Activated CD8-positive, alpha-beta T cell treated with anti-CD3 and anti-CD28 coated beads, Interleukin-2, amount 10 ng/mL, durations not matched to agents 7 days and 5 days (primary cell): ENCODE measurements at places on chromosomes 16 and 17. TPM values are rescaled to one million over a fixed set of nuclear protein-coding genes. Genes with fewer than 3 reads are reported as not detected.

DNA sequence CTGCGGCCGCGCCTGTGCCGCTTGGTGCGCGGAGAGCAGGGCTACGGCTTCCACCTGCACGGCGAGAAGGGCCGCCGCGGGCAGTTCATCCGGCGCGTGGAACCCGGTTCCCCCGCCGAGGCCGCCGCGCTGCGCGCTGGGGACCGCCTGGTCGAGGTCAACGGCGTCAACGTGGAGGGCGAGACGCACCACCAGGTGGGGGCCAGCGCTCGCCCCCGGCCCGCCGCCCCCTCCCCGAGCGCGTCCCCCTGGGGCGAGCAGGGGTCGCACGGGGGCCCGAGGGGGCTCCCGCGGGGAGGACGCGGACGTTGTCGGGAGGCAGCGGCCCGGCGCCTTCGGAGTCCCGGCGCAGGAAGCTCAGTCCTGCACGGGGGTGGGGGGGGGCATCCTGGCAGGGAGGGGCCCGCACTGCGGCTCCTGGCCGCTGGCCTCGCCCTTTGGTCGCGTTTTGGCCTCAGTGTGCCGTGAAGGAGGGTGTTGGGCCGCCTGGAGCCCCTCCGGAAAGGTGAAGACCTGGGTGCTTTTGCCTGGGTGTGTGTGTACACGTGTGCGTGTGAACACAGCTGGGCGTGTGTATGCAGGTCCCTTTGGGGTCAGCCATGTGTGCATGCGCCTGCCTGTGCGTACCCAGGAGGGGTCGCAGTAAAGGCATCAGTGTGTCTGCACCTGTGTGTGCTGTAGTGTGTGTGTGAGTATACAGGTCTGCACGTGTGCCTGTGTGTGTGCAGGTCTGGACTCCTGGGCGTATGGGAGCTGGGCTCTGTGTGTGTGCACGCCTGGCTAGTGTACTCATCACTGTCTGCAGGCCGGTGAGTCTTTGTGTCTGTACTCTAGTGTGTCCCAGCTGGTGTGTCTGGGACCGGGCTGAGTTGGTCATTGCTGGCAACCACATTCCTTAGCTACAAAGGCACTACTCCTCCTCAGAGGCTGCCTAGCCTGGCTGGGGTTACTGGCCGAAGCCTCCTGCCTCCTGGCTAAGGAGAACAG lies 615 bp downstream of the NHERF2 start:
- DNase-seq, result no peak

DNA sequence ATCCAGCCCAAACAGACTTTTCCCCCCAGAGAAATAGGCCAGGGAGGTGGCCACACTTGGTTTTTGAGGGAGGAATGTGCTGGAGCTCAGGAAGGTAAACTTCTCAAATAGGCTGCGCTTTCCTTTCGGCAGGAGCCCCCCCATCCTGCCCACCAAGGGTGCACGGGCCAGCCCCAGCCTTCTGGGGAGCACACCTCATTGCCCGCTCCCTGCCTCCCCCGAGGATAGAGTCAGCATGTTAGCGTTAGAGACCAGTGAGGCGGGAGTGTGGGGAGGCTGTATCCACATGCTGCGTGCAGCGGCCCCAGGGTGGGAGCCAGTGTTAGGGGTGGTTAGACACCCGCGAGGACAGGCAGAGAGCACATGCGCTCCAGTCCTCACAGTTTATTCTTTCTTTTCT lies 42.3 kb downstream of the PIPOX start:
- DNase-seq, result no peak

DNA sequence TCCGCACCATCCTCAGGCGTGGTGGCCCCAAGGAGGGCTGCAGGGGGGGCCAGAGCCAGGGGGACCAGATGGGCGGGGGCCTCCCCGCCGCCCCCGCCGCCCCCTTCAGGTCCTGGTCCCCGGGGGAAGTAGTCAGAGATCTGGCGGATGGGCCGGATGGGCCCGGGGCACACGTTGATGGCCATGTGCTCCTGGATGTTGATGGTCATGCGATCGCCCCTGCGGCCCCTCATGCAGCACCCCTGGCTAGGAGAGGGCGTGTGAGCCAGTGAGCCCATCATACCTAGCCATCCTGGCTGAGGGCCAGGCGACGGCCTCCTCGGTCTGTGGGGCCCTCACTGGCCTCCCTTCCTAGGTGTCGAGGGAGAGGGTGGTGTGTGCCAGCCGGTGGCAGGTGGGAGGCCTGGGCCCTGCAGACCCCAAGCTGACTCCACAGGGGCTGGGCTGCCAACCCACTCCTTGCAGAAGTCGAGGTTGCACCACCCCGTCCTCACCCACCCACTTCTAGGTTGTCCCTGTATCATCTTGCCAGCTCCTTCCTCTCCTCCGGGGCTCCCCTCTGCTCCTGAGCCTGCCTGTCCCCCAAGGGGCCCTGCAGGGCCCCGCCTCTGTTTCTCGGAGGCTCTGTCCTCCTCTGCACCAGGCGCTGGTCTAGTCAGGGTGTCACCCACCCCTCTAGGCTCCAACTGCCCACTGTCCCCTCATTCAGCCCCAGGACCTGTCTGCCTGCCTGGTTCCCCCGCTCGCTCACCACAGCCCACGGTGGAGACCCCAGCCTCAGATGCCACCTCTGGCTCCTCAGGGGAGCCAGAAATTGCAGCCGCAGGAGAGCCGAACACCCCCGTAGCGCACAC lies 610 bp downstream of the DOC2A start:
- DNase-seq, result no peak

DNA sequence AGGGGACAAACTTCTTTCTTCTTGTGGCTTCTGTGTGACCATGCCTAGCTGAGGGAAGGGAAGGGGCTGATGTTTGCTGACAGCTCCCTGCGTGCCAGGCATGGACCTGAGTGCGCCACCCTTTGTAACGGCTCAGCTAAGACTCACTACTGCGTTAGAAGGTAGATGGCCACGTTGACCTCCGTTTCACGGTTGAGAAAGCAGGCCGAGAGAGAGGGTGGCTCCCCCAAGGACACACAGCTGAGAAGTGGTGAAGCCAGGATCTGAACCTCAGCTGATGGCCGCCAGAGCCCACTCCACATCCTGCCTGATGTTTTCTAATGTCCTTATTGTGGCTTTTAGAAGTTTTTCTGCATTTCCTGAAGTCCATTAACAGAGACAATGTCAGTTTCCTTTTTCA lies 45.1 kb downstream of the RGS9 start:
- DNase-seq, result no peak

GRCh38 chr16:57563761-57564160 lies 21.3 kb downstream of the ADGRG5 start:
- DNase-seq, result no peak

Gene ARHGAP23
- total RNA-seq, result 0.47 TPM
